ENCODE measurements at places on chromosomes 11 and 22.

DNA sequence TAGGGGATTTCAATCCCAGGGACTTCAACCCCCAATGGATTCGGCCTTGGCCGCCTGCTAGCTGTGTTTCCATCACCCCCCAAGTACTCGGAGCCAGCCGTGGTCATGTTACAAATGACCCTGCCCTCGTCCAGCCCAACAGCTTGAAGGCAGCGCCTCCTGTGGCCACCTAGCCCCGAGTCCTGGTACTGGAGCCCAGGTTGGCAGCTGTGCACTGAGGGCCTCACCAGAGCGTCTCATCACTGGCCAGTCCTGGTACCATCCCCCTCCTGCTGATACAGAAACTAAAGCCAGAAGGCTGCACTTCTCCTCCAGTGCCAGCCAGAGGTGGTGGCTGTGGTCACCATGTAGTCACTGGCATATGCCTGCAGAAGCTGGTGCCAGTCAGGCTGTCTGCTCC, 44.9 kb upstream of the FADD start:
- DNase-seq: no peak

- no peak for DNase-seq
Measured at GRCh38 chr11:20020198-20020597, 140.1 kb downstream of the DBX1 start.

- no peak for DNase-seq
Measured at GRCh38 chr11:12239804-12240371, 129.5 kb downstream of the MICAL2 start.

DNA sequence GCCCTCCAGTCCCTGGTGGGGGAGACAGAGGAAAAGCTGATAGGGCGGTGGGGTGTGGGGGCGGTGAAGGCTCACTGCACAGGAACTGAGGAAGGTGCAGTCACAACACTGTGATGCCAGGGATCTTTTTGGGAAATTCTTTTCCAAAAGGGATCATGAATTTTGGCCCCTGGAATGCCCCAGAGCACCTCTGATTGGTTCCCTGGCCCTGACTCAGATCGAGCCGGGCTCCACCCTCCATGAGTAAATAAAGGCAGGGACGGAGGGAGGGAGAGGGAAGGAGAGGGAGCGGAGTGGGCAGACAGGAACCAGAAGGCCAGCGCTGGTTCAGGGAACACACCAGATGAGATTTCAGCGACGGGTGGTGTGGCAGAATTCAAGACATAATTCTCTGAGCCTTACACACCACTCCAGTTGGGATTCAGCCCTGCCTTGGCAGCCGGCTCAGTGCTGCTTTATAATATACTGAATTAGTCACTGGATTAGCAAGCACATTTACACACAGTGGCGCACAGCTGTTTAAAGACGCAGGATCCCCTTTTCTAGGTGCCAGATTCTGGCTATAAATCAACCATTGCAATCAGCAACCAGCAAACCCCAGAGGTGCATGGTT, 80.3 kb downstream of the ETS1 start:
- peak; percentile 42 for DNase-seq

- no peak for DNase-seq
Measured at GRCh38 chr11:35820614-35821013, 123.2 kb upstream of the LDLRAD3 start.

- no peak for DNase-seq
Measured at GRCh38 chr11:76054330-76054729, 152.0 kb downstream of the WNT11 start.

DNA sequence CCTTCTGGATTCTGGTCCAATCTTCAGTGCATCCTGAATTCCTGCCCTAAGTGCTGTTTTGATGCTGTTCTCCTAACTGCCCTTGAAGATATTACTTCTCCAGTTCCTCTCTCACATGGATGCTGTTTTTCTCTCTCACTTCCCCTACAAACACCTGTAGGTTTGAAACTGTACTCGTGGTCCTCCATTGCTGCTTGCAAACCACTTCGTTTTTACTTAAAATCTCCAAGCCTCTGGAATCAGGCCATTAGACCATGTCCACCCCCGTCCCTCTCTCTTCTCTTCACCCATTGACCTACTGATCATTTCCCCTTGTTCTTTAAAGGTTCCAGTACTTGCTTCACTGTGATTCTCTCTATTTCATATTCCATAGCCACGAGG, 988.1 kb downstream of the NTM start:
- no peak for DNase-seq
